ENCODE measurements at places on chromosomes 6 and 20. TPM values are rescaled to one million over a fixed set of nuclear protein-coding genes. Genes with fewer than 3 reads are reported as not detected.
A peak's percentile ranks its signal among the peaks of the same experiment; 100 is the strongest.

DNA sequence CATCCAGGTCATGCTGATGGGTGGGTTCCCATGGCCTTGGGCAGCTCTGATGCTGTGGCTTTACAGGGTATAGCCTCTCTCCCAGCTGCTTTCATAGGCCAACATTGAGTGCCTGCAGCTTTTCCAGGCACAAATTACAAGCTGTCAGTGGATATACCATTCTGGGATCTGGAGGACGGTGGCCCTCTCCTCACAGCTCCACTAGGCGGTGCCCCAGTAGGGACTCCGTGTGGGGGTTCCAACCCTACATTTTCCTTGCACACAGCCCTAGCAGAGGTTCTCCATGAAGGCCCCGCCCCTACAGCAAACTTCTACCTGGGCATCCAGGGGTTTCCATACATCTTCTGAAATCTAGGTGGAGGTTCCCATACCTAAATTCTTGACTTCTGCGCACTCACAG is 602.6 kb upstream of the HS3ST5 start:
- DNase-seq, result no peak

- no peak for DNase-seq
Measured at GRCh38 chr6:10719296-10719963, 3.4 kb upstream of the TMEM14C start.

The ZNF391 gene
- total RNA-seq, result 14.1 TPM

- DNase-seq, result no peak
Measured at GRCh38 chr6:108574457-108575141, 13.9 kb downstream of the FOXO3 start.

- no peak for DNase-seq
Measured at GRCh38 chr6:28537065-28537464, 11.4 kb downstream of the GPX5 start.

GRCh38 chr6:169345146-169345545 is 91.5 kb upstream of the THBS2 start:
- no peak for DNase-seq

DNA sequence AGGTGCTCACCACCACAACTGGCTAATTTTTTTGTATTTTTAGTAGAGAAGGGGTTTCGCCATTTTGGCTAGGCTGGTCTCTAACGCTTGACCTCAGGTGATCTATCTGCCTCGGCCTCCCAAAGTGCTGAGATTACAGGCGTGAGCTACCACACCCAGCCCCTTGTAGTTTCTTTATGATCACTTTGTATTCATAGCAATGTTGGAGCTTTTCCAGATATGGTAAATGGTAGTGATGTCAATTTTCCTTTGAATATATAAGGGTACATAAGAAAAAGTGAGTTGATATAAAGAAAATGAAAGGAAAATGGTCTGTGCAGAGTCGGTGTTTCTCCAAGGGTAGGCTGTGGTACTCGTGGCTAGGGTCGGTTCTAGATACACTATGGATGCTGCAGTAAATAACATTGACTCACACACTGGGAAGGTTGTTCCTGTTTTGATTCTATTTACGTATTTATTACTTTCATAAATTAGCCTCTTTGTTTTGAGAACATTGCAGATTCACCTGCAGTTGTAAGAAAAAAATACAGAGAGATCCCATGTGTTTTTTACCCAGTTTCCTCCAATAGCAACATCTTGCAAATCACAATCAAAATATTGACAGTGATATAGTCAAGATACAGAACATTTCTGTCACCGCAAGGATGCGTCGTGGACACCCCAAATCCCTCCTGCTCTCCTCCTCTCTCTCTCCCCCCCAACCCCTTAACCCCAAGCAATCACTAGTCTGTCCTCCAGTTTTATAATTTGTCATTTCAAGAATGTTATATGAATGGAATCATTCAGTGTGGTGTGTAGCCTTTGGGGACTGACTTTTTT is 2.5 kb downstream of the ZNF831 start:
- no peak for DNase-seq

The SYNDIG1 gene
- 0.36 TPM for total RNA-seq

GRCh38 chr6:128350416-128351254 is 169.8 kb downstream of the PTPRK start:
- no peak for DNase-seq

- DNase-seq, result no peak
Measured at GRCh38 chr20:33393609-33394008, 7.7 kb downstream of the CDK5RAP1 start.

DNA sequence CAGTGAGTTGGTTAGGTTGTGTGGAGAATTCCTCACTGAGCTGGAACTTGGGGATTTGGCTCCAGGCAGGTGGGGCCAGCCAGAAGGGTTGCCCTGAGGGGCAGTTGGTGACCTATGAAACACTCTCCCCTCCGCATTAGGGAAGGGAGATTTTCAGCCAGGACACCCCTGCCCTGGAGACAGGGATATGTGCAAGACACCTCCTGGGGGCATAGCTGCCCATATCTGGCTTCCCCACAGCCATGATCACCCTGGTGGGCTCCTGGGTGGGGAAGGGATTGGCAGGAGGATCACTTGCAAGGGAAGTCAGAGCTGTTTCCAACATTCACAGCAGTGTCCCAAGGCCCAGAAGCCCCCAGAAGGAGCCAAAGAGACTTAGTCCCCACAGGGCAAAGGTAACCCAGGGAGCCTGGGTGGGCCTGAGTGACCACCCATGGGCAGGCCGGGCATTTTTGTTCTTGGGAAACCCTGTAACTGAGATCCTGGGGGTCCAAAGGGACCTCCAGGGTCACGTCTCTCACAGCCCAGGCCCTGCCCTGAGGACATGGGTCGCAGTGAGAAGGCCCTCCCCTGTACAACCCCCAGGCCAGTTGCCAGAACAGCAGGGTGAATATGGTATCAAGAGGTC is 145.8 kb downstream of the MRPL14 start:
- DNase-seq, result peak; percentile 30

The LST1 gene
- 7.5 TPM for total RNA-seq

- DNase-seq, result peak; percentile 7
Measured at GRCh38 chr6:170206317-170206621, 84.6 kb downstream of the DLL1 start.

GRCh38 chr6:27758491-27758890 is 153.7 kb downstream of the OR2B2 start:
- DNase-seq, result no peak

- no peak for DNase-seq
Measured at GRCh38 chr6:3594201-3594600, 137.4 kb upstream of the SLC22A23 start.

The NKX2-2 gene
- not detected for total RNA-seq

DNA sequence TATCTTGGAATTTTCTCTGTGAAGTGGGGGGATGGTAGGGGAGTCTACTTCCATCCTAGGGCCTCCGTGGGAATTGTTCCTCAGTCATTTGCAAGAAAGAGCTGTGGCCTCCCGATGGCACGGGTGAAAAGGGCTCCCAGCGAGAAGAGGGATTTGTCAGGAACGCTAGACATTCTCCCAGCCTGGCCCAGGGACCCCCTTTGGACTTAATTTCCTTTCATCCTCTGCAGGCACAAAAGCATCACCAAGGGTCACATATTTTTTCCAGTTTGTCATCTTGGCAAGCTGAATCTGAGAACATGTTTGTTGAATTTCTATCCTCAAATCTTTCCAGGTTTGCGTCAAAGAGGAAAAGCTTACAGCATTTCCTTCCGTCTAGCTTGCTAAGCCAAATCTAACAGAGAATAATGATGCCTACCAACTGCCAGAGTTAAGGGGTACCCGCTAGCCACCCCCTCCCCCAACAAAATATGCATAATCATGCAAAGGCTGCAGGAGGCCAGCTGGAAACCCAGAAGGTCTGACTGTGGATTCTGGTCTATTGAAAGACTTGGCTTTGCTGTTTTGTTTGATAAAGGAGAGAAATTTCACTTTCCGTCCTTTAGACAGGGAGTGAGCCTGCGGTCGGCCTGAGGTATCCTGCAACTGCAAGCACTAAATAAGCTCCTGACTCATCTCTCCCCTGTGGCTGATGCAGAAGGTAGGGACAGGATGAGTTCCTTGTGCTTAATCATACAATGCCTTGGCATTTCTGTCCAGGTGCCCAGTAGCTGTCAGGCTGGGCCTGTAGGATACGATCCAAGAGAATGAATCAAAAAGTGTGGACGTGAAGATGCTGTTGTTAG is 23.1 kb downstream of the PSMG4 start:
- DNase-seq, result peak; percentile 66

DNA sequence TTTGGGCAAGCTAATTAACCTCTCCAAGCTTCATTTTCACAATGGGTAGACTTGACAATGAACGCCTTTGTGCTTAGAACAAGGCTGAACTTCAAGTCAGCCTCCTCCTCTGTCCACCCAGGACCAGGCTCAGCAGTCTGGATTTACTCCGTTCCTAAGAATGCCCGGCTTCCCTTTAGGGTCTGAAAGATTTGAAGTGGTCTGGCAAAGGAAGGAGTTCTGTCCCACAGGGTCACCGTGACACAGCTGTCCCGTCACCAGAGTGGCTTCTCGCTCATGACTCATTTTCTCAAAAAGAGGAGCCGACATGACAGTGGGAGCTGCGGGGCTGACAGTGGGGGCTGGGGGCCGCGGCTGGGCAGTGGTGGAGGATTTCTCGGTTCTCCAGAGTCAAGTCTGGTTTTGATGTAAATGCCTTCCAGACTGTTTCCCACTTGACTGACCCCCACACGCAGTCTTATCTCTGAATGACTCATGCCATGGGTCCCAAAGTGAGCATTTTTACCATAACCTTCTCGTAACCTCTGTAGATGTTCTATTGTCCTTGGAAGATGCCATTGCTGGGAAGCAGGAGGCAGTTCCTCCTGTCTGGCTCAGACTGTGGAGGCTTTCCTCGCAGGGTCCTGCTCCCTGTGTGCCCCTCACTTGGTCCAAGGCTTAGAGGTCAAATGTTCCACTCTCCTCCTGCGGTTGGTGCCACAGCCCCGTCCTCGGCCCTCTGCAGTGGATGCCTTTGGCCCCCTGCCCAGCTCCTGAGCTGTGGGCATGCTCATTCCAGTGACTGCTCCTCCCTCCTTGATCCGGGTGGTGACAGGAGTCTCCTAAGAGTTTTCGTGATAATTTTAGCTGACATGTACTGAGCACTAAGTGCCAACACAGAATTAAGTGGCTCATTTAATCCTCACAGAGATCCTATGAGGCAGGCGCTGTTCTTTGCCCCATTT is 253.1 kb downstream of the FNDC1 start:
- no peak for DNase-seq

- no peak for DNase-seq
Measured at GRCh38 chr20:37096415-37097041, 731 bp upstream of the RBL1 start.

DNA sequence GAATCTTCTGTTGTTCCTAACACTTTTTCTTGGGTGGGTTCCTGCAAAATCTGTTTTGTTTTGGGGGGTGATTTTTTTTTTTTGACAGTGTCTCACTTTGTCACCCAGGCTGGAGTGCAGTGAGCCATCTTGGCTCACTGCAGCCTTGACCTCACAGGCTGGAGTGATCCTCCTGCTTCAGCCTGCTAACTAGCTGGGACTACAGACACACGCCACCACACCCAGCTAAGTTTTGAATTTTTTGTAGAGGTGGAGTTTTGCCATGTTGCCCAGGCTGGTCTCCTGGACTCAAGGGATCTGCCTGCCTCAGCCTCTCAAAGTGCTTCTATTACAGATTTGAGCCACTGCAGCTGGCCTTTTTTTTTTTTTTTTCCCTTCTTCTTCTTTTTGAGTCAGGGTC is 60.5 kb upstream of the SNAP91 start:
- DNase-seq, result no peak

DNA sequence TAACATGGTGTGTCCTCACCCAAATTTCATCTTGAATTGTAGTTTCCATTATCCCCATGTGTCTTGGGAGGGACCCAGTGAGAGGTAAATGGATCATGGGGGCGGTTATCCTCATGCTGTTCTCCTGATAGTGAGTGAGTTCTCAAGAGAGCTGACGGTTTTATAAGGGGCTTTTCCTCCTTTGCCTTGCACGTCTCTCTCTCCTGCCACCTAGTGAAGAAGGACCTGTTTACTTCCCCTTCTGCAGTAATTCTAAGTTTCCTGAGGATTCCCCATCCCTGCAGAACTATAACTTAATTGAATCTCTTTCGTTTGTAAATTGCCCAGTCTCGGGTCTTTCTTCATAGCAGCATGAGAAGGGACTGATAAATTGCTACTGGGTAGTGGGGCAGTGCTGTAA is 789.3 kb downstream of the FRK start:
- DNase-seq, result no peak

GRCh38 chr6:166757232-166758135 is 130.4 kb upstream of the RPS6KA2 start:
- DNase-seq, result no peak

The FAM110A gene
- 0.95 TPM for total RNA-seq

The TRAPPC3L gene
- total RNA-seq, result not detected

DNA sequence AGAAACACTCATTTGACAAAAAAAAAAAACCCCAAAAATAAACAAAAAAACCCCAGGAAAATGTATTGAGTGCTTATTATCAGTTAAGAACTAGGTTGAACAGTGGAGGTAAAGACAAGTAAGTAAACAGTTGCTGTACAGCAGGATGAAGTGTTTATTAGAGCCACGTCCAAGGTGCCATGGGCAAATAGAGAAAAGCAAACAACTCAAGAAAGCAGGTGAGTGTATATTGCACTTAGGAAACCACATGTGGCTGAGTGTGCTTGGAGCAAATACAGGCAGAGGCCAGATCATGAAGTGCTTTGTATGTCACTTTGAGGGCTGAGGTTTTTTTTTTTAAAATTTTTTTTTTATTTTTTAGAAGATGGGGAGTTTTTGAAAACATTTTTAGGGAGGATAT is 98.3 kb downstream of the MACROD2 start:
- no peak for DNase-seq

GRCh38 chr6:110492584-110492983 is 16.2 kb upstream of the SLC22A16 start:
- no peak for DNase-seq

- no peak for DNase-seq
Measured at GRCh38 chr6:73854998-73855718, 159.2 kb downstream of the CD109 start.

- no peak for DNase-seq
Measured at GRCh38 chr20:43191946-43192863, 2.5 kb upstream of the PTPRT start.

All from sigmoid colon (tissue), 7 donors.